Activated gamma-delta T cell (primary cell): ENCODE measurements at places on chromosomes 7 and 10.

GRCh38 chr7:11699666-11700065 is 132.3 kb downstream of the THSD7A start:
- DNase-seq, result no peak

- DNase-seq, result no peak
Measured at GRCh38 chr10:35379226-35380137, 43.2 kb downstream of the CCNY start.

DNA sequence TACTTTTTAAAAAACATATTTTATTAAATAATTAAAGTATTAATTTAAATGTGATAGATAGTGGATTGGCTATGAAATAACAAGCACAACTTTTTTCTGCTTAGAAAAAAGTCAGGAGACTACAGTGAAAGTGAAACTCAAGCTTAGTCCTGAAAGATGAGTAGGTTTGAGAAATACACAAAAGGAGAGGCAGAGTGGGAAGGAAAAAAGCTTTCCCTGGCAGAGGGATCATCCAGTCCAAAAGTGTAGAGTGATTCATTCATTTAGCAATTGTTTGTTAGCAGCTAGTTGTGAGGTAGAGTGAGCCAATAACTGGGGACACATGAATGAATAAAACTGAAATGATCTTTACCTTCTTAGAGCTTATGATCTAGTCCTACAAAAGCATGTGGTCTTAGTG is 93.5 kb downstream of the FOXP2 start:
- no peak for DNase-seq

DNA sequence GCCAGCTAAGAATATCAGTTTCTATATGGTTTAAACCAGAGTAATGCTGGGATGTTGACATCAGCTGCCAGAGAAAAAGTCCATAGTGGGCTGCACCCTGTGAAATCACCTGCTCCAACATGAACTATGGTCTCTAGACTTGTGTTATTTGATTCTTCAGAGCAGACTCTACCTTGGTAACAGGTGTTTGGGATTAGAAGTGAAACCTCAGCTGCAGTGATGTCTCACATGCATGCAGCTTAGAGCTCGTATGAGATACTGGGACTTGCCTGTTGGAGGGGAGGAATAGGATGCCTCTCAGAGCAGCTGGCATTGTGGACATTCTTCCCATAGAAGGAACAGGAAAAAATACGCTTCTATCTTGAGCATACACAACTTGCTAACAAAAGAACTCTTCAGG is 287.1 kb upstream of the CSTF2T start:
- no peak for DNase-seq

GRCh38 chr10:71636588-71636987 is 83.0 kb downstream of the C10orf105 start:
- DNase-seq, result no peak

DNA sequence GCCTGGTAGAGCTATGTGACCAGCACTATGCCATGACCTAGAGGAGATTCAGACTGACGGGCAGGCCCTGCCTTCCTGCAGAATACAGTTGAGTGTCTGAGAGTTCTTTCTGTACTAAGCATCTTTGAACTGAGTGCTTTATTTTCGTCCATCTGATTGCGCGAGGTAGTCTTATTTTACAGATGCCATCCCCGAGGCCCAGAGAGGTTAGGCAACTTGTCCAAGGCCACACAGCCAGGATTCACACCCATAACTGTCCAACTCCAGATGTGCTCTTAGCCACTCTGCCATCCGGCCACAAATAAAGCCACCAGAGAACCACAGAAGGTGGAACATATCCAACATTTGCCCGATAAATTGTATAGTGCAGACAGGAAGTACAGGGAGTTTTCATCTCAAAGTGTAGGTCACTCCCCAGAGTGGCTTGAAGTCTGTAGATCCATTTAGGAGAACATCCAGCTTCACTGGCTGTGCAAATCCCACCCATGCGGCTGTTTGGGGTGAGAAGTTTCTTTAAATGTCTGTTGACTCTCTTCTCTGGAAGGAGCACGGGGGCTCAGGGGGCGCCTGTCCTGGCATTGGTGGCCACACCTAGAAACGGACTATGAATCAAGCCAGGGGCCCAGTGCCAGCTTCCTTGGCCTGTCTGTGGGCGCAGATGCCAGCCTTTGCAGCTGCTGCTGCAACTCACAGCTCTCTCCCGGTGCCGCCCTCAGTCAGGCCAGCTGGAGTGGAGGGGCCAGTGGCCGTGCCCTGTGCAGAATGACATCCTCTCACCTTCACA is 11.1 kb downstream of the CHST3 start:
- DNase-seq, result no peak

- no peak for DNase-seq
Measured at GRCh38 chr7:112082306-112082705, 123.9 kb downstream of the DOCK4 start.

GRCh38 chr7:41188163-41189130 is 514.4 kb downstream of the INHBA start:
- DNase-seq, result no peak

- no peak for DNase-seq
Measured at GRCh38 chr7:103937680-103938079, 51.8 kb downstream of the RELN start.

- DNase-seq, result no peak
Measured at GRCh38 chr7:17940951-17941431, 697 bp upstream of the SNX13 start.

DNA sequence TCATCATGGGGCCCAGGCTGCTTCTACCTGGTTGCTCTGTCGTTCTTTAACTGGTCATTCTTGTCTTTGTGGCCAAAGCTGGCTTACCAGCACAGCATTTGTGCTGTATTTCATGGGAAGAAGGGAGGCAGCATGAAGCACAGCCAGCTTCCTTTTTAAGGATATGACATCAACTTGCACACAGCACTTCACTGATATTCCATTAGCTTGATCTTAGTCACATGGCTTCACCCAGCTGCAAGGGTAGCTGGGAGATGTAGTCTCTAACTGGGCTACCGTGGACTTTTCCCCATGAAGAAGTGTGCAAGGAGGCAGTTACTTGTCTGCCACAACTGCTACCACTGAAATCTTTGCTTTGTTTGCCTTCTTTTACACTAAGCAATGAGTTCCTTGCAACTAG is 525.2 kb downstream of the LRMDA start:
- no peak for DNase-seq

- no peak for DNase-seq
Measured at GRCh38 chr10:7763929-7764328, 23.9 kb downstream of the KIN start.

DNA sequence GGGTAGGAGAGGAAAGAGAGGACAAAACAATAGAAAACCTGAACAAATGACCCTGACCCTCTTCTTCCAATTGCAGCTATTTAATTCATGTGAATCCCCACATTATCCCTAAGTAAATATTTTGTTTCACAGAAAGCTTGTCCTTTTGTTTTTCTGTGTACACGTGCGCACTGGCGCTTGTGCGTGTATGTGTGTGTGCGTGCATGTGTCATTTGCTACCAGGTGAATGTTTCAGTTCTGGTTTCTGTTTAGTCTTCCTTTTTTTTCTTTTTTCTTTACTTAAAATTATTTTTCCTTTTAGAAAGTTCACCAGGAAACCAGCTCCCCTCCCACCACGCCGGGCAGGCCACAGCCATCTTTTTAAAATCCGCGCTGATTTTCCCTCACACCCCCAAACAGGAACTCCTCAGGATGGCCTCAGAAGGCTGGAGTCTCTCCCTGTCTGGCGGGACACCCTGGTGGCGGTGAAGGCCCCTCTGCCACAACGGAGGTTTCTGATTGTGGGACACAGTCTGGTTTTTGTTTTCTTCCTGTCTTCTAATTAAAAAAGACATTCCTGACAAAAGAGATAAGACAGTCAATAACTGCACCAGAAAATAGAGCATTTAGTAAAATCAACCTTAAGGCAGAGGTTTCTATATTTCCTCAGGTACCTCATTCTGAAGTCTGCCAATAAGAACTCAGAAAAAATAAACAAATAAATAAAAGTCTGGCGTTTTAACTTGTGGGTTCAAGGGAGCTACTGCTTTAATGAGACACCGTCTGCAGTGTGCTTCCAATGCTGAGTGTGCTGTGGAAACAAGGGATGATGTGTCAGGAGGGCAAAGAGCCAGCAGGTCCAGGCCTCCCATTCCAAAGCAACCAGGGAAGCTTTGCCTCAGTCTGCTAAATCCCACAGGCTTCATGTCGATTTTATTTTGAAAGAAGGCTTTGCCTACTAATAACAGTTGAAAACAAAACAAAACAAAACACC is 17.4 kb downstream of the IRF5 start:
- no peak for DNase-seq

DNA sequence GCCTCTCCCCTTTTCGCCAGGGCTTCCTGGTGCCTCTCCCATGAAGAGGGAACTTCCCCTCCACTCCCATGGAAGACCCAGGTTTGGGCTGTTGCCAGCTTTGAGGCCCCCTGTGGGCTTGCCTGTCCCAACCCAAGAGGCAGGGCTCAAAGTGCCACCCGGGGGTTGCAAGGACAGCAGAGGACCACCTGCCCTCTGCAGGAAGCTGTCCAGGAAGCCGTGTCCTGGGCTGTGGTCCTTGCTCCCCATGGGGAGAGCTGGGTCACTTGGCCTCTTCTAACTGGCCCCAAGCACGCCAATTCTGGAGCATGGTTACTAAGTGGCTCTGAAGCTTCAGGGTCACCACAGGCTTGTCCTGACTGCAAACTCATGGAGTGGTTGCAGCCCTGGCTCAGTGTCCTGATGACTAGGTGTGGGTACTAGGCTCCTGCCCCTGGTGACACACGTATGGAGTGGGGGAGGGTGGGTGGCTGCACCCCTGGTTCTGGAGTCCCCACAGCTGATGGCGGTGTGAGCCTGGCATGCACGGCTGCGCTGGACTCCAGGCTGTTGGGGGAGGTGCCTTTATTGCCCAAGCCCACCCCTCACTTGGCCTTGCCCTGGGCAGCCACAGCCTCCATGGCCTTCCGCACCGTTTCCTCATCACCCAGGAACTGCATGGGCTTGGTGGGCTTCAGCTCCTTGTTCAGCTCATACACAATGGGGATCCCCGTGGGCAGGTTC is 3.0 kb downstream of the PGAM2 start:
- DNase-seq, result no peak

- DNase-seq, result no peak
Measured at GRCh38 chr10:30630571-30630970, 1.0 kb upstream of the LYZL2 start.

DNA sequence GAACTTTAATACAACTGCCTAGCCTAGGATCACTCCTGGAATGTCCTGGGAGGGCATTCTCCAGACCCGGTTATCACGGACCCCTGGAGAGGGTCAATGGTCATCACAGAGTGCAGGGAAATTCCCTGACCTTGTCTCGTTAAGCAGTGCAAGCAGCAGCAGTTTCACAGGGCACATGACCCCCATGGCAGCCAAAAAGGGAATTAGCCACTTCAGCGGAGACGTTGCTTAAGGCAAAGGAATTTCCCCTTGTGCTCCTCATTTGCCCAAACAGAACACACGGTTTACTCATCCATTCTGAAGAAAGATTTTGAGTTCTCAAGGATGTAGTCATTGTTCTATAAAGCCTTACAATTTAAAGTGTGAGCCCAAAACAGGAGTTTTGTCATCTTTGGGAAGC is 260.3 kb downstream of the SNX13 start:
- no peak for DNase-seq

DNA sequence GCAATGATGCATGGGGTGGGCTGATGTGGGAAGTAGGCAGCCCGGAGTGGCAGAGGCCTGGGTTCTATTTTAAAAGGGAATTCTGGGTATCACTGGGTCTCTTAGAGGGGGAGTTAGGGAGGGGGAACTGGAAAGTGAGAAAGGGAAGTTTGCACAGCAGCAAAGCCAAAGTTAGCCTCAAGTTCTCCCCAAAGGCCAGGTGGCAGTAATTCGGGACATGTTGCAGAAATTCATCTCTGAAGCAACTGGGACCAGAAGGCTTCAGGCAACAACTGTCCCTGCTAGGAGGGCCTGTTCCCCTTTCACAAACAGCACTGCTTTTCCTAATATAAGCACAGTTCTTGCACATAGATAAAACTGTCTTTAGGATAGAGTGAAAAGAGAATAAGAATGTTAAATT is 67.4 kb downstream of the NOD1 start:
- DNase-seq, result no peak

DNA sequence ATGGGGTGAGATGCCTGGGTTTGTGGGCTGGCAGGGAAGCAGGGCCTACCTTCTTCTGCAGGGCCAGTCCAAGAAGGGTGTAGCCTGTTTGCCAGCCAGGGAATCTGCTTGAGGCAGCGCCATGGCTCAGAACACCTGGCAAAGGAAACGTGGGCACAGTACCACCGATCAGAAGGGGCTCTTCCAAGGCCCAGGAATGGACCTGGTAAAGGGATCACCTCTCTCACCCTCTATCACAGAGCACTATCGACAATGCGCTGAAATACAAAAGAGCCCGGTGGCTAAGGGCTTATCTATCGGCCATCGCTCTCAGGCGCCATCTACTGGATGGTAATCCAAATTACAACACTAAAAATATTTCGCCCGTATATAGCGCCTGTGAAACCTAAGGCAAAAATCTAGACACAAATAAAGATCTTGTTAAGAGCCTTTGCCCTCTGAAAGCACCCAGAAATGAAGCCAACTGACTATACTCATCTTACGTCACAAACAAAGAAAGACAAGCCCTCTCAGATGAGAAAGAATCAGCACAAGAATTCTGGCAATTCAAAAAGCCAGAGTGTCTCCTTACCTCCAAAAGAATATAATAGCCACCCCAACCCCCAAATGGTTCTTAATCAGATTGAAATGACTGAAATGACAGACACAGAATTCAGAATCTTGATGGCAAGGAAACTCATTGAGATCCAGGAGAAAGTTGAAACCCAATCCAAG is 217.8 kb upstream of the HPS1 start:
- DNase-seq, result no peak

DNA sequence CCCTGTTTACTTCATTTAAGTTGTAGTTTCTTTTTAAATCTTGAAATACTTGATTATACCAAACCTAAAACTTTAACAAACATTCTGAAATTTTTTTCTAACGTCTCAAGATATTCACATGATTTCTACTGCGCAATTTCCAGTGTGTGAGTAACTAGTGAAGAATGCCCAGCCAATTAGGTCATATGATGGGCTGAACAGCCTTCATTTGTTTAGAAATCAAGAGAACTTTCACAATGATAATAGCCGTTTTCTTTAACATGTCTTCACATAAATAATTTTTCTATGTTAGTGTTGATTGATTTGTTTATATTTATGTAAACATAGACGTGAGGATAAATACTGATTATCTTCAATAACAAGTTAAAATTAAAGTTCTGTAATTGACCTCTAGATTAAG is 21.8 kb downstream of the STAM start:
- DNase-seq, result no peak

GRCh38 chr10:45468079-45468478 is 94.1 kb downstream of the ALOX5 start:
- DNase-seq, result no peak
